Neural progenitor cell (in vitro differentiated cells): ENCODE measurements at places on chromosomes 1 and 21. TPM values are rescaled to one million over a fixed set of nuclear protein-coding genes. Genes with fewer than 3 reads are reported as not detected.

DNA sequence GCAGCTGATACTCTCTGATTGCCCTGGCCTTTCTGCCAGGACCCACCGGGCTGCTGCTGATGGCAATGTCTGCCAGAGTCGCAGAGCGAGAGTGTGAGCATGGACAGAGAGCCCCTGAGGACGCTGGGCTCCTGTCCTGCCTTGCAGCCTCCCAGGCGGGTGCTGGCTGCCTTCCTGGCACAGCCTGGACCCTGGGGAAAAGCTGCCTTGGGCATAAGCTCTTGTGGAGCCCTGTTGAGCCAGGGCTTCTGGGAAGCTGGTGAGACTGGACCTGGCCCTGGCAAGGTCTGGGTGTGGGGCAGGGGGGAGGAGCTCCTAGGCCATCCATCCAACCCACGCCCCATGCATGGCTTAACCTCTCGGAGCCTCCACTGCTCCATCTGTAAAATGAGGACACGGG is 105.8 kb upstream of the WNT4 start:
- peaks cover 94% of the 10 kb centered on the region for H3K27me3 ChIP-seq
- DNase-seq: no peak
- H3K36me3 ChIP-seq: no peaks in the 10 kb centered on the region
- H3K27ac ChIP-seq: no peak overlapping the region
- peaks cover 14% of the 10 kb centered on the region for H3K4me1 ChIP-seq

PADI3 gene
- 1.0 and 2.0 TPM in 2 replicates for total RNA-seq

- H3K27me3 ChIP-seq: no peaks in the 10 kb centered on the region
- H3K4me3 ChIP-seq: no peak overlapping the region
- no peaks in the 10 kb centered on the region for H3K4me1 ChIP-seq
- no peaks in the 10 kb centered on the region for H3K36me3 ChIP-seq
- no peak for DNase-seq
Measured at GRCh38 chr1:170560681-170561285, 28.8 kb downstream of the GORAB start.

GRCh38 chr1:221815660-221816059 is 73.8 kb upstream of the DUSP10 start:
- no peaks in the 10 kb centered on the region for H3K27me3 ChIP-seq
- no peaks in the 10 kb centered on the region for H3K36me3 ChIP-seq
- no peak overlapping the region for H3K4me3 ChIP-seq
- no peaks in the 10 kb centered on the region for H3K4me1 ChIP-seq

NCF2 gene
- not detected in 2 replicates for total RNA-seq

GRCh38 chr1:219771080-219771479 is 157.3 kb downstream of the SLC30A10 start:
- no peak overlapping the region for H3K4me3 ChIP-seq
- H3K36me3 ChIP-seq: no peaks in the 10 kb centered on the region
- H3K27me3 ChIP-seq: no peaks in the 10 kb centered on the region
- no peak overlapping the region for H3K27ac ChIP-seq
- peak; percentile 16 for DNase-seq

NTMT2 gene
- total RNA-seq: not detected in 2 replicates

DNA sequence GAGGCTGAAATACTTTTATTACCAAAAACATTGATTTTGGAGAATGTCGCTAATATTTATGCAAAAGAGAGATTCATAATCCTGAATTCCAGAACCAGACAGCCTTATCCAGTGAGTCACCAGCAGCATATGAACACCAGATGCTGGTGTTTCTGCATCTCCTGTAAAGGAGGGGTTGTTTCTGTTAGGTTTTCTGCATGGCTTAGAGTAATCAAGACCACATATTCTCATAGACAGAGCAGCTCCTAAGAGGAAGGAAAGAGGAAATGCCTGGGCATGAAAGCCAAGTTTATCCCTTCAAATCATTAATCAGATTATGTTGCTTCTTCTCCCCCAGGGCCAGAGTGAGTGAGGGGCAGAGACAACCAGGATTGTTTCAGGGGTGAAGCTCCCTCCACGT is 86.2 kb downstream of the NGF start:
- H3K4me1 ChIP-seq: no peaks in the 10 kb centered on the region
- no peak for DNase-seq
- no peak overlapping the region for H3K27ac ChIP-seq
- no peak overlapping the region for H3K4me3 ChIP-seq
- H3K36me3 ChIP-seq: no peaks in the 10 kb centered on the region
- no peaks in the 10 kb centered on the region for H3K27me3 ChIP-seq

GBP2 gene
- not detected in 2 replicates for total RNA-seq

DNA sequence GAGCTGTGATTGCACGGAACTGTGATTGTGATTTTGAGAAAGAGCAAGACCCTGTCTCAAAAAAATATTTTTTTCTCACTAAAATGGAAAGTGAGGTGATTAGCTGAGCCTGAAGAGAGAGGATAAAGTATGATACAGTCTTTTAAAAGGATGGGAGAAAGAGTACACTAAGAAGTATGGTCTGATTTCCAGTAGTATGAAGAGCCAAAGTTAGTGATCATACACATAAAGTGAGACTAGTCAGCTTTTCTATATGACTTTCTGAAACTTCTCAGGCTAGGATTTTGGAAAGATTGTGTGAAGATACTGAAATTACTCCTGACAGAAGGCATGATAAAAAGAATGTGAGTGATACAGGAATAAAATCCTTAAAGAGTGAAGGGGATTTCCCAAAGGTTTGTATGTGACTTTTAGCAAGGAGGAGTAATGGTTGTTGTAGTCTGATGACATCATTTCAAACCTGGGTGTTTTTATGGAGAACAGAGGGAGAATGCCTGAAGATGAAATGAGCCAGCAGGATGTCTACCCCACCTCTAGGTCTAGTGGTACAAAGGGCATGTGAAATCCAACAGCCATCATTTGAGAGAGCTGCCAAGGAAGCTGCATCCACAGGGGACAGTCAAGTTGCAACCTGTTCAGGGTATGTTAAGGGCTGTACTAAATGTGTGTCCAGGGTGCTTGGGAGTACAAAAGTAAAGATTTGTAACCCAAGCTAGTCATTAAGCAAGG is 157.7 kb downstream of the PIK3R3 start:
- no peak for DNase-seq
- no peaks in the 10 kb centered on the region for H3K27me3 ChIP-seq
- H3K4me3 ChIP-seq: no peak overlapping the region
- H3K4me1 ChIP-seq: no peaks in the 10 kb centered on the region
- no peaks in the 10 kb centered on the region for H3K36me3 ChIP-seq

DNA sequence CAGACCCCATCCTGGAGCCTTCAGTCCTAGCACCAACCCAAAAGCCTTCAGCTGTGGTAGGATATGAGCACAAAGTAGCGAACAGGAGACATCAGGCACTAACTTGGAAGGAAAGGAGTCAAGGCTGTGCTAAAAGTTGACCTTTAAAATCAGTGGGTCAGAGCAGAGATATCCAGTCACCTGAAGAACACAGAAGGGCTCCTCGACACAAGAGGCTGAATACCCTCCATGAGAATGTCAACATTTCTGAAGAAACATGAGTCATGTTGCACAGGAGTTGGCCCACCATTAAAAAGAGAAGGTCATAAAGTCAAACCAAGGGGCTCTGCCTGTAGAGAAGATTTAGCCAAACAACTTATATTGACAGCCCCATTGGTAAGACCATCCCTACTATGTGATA is 172.5 kb downstream of the PLPP3 start:
- no peak overlapping the region for H3K4me3 ChIP-seq
- H3K4me1 ChIP-seq: peaks cover 4% of the 10 kb centered on the region
- H3K27ac ChIP-seq: no peak overlapping the region
- DNase-seq: no peak

OR2L8 gene
- total RNA-seq: not detected in 2 replicates

PRR9 gene
- total RNA-seq: not detected in 2 replicates

DNA sequence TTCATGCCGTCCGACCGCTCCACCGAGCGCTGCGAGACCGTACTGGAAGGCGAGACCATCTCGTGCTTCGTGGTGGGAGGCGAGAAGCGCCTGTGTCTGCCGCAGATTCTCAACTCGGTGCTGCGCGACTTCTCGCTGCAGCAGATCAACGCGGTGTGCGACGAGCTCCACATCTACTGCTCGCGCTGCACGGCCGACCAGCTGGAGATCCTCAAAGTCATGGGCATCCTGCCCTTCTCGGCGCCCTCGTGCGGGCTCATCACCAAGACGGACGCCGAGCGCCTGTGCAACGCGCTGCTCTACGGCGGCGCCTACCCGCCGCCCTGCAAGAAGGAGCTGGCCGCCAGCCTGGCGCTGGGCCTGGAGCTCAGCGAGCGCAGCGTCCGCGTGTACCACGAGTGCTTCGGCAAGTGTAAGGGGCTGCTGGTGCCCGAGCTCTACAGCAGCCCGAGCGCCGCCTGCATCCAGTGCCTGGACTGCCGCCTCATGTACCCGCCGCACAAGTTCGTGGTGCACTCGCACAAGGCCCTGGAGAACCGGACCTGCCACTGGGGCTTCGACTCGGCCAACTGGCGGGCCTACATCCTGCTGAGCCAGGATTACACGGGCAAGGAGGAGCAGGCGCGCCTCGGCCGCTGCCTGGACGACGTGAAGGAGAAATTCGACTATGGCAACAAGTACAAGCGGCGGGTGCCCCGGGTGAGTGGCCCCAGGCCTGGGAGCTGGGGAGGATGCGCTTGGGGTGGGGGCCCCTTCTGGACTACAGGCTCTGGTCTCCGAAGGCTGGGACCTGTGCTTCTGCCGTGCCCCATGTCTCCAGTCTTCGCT is 1.1 kb downstream of the SKI start:
- H3K4me3 ChIP-seq: peak overlapping the region; percentile 98
- no peak overlapping the region for H3K27ac ChIP-seq
- peak; percentile 78 for DNase-seq
- H3K4me1 ChIP-seq: peaks cover 45% of the 10 kb centered on the region

SZRD1 gene
- total RNA-seq: 50.2 and 73.2 TPM in 2 replicates

- no peaks in the 10 kb centered on the region for H3K27me3 ChIP-seq
- no peak overlapping the region for H3K27ac ChIP-seq
- no peaks in the 10 kb centered on the region for H3K36me3 ChIP-seq
- H3K4me1 ChIP-seq: no peaks in the 10 kb centered on the region
Measured at GRCh38 chr1:12454406-12455391, 163.3 kb downstream of the DHRS3 start.

S100A7 gene
- total RNA-seq: not detected in 2 replicates

DNA sequence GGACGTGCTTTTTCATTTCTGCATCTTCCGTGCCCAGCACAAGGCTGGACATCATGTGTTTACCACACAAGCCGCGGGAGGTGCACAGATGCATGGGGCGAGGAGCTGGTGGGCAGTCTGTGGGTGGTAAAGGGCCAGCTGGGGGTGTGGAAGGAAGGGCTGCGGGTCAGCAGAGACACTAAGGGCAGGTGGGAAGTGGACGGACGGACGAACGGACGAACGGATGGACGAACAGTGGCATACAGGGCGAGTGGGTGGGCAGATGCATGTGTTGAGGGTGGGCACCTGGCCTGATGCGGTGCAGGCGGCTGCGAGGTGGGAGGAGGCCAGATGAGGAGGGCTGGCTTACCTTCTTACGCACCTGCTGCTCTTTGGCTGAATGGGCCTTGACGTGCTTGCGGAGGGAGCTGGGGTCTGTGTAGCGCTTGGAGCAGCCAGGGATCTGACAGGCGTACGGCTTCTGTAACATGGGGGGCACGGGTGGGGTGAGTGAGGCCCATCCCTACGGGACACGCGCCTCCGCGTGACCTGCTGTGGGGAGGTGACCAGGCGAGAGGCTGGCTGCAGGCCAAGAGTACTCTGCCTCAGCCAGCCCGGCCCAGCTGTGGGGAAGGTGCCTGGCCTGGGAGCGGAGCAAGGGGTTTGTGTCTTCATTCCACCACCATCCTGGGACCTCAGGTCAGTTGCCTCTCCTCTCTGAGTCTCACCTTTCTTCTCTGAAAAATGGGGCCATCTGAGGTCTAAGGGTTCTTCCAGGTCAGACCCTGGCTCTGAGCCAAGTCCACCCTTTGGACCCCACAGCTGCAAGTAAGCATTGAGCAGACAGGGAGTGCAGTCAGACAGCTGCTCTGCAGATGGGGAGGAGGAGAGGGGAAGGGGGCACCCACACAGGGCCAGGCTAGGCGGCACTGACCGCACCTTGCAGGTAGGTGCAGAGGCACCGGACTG is 65.5 kb downstream of the DMRTB1 start:
- DNase-seq: no peak
- no peak overlapping the region for H3K27ac ChIP-seq
- H3K4me3 ChIP-seq: no peak overlapping the region

GRCh38 chr1:169548282-169548681 is 38.0 kb downstream of the F5 start:
- no peaks in the 10 kb centered on the region for H3K4me1 ChIP-seq
- no peak overlapping the region for H3K4me3 ChIP-seq
- H3K27me3 ChIP-seq: no peaks in the 10 kb centered on the region
- H3K36me3 ChIP-seq: no peaks in the 10 kb centered on the region
- H3K27ac ChIP-seq: no peak overlapping the region

SLC27A3 gene
- total RNA-seq: 8.2 and 10.1 TPM in 2 replicates

DNA sequence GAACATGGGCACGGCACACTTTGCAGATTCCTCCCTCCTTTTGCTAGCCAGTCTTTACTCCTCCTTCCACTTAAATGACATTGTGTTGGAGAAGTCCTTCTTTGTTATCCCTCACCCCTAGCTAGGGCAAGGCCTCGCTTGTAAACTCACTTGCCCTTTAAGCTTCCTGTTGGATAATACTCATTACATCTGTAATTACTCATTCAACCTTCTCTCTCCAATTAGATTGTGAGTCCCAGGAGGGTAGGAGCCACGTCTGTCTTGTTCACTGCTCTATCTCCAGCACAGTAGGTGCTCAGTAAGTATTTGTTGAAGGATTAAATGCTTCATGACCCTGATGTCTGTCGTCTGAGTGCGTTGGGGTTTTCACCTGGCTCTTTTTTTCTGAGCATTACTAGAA is 98.7 kb upstream of the USP24 start:
- H3K27me3 ChIP-seq: no peaks in the 10 kb centered on the region
- no peaks in the 10 kb centered on the region for H3K36me3 ChIP-seq
- H3K27ac ChIP-seq: no peak overlapping the region
- peaks cover 16% of the 10 kb centered on the region for H3K4me1 ChIP-seq
- peak; percentile 41 for DNase-seq

GRCh38 chr1:244436336-244437085 is 15.2 kb downstream of the ADSS2 start:
- peaks cover 11% of the 10 kb centered on the region for H3K4me1 ChIP-seq
- DNase-seq: no peak
- H3K27me3 ChIP-seq: no peaks in the 10 kb centered on the region
- H3K4me3 ChIP-seq: no peak overlapping the region

RIMS3 gene
- total RNA-seq: 17.2 and 27.1 TPM in 2 replicates

DNA sequence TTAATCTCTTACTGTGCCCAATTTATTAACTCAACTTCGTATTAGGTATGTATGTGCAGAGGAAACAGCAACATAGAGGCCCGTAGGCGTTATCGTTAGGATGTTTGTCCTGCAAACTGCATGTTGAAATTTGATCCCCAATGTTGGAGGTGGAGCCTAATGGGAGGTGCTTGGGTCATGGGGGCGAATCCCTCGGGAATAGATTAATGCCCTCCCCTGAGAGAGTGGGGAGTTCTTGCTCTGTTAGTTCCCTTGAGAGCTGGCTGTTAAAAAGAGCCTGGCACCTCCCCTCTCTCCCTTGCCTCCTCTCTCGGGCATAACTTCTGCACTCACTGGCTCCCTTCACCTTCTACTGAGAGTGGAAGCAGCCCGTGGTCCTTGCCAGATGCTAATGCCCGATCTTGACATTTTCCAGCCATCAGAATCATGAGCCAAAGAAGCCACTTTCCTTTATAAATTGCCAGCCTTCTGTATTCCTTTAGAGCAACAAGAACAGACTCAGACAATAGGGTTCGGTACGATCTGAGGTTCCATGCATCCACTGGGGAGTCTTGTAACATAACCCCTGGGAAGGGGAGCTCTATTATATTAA is 149.0 kb upstream of the RAB4A start:
- no peak overlapping the region for H3K4me3 ChIP-seq
- no peaks in the 10 kb centered on the region for H3K27me3 ChIP-seq
- no peaks in the 10 kb centered on the region for H3K4me1 ChIP-seq
- no peak overlapping the region for H3K27ac ChIP-seq
